ENCODE measurements at places on chromosomes 4 and X. TPM values are rescaled to one million over a fixed set of nuclear protein-coding genes. Genes with fewer than 3 reads are reported as not detected.

DNA sequence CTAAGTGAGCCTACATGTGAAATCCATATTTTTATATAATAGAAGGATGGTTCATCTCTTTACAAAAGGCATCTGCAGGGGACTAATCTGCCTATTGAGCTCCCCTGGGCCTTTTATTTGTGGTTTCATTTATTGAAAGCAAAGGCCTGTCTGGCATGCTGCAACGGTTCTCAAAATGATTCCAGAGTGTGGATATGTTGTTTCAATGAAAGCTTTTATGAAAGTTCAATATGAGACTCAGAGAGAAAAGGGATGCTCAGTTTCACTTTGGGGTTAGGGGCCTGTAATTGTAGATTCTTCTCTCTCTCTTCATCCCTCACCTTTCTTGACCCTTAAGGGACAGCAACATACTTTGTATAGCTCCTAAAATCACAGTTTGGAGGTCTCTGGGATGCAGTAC is 204.2 kb upstream of the CASK start:
- no peak for DNase-seq

DNA sequence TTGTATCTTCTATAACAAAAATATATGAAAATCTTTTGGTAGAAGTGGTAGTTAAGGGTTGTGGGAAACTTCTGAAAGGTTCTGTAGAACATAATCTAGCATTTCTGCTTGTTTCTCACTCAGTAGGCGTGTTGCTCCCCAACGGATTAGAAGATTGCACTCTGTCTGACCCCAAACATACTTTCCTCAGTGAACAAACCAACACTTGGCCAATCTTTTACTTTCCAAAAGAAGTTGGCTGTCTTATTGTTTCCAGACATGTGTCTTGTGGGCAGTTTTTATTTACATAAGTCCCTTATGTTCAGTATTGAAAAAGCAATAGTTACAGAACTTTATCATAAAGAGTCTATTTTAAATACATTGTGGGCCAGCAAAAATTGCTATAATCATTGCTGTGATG is 312.8 kb upstream of the EPHA5 start:
- DNase-seq: no peak

DNA sequence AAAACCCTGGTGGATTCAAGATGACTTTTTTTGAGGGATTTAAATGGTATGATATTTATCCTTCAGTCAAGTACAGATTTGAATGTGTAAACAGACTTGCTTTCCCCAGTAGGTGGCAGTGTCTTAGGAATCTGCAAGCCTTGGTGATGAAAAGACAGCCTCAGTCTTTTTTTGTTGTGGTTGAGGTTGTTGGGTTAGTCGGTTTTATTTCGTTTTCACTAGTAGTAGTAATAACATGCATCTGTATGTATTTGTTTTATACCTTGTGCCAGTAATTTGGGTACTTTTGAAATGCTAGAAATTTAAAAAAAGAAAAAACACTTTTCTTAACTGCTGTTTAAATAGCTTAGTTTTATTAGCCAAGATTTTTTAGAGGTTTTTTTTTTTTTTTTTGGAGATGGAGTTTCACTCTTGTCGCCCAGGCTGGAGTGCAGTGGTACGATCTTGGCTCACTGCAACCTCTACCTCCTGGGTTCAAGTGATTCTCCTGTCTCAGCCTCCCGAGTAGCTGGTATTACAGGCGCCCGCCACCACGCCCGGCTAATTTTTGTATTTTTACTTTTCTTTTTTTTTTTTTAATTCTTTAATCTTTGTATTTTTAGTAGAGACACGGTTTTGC is 39.2 kb downstream of the COPS4 start:
- DNase-seq: peak; percentile 78

DNA sequence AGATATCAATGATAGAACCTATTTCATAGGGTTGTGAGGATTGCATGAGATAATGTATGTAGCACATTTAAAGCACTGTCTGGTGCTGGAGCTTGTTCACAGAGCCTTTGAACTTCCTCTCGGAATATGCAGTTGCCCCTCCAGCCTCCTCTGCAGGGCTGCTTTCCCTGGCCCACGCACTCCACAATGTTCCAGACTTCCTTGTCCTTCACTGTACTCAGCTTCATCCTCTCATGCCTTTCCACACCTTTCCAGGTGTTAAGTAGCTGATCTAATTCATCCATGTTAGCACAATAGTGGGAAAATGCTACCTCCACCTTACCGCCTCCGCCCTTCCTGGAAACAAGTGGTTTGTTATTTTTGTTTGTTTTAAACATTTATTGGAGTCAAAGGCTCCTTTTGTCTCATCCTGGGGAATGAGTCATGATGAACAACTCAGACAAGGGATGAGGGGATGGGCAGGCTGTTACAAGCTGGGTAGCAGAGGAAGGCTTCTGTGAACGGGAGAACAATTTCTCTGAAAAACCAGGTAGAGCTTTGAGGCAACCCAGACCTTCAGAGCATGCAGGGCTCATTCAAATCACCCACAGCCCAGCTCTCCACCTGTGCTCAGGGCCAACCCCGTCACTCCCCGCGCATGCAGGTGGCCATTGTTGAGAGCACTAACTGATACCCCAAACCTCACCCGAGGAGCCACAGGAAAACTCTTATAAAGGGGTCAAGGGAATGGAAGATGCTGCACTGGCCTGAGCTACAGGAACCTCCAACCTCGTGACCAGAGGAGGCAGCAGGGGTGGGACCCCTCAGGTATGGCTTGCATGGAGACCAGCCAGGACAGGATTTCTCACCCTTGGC is 84.9 kb upstream of the TBL1X start:
- DNase-seq: peak; percentile 91

Gene TLR6
- total RNA-seq: 0.26 TPM

Gene ENPEP
- not detected for total RNA-seq

Data from bronchial epithelial cell (primary cell).